ENCODE measurements at places on chromosomes 4 and X. TPM values are rescaled to one million over a fixed set of nuclear protein-coding genes. Genes with fewer than 3 reads are reported as not detected.

Gene DCX
- total RNA-seq: not detected

Gene TMEM35A
- total RNA-seq: not detected

Gene CITED1
- not detected for total RNA-seq

Gene KIF4A
- 17.7 TPM for total RNA-seq

Gene TBC1D19
- total RNA-seq: 4.4 TPM

Gene PCDH7
- total RNA-seq: not detected

Gene FAT1
- not detected for total RNA-seq

Gene UGT2B11
- total RNA-seq: not detected

Gene CLOCK
- 13.3 TPM for total RNA-seq

Gene CFAP99
- 0.07 TPM for total RNA-seq

Gene CSAG3
- not detected for total RNA-seq

Gene TGIF2LX
- total RNA-seq: not detected

Gene CT55
- not detected for total RNA-seq

Gene C4orf36
- not detected for total RNA-seq
